ENCODE measurements at places on chromosomes 3 and 15.

DNA sequence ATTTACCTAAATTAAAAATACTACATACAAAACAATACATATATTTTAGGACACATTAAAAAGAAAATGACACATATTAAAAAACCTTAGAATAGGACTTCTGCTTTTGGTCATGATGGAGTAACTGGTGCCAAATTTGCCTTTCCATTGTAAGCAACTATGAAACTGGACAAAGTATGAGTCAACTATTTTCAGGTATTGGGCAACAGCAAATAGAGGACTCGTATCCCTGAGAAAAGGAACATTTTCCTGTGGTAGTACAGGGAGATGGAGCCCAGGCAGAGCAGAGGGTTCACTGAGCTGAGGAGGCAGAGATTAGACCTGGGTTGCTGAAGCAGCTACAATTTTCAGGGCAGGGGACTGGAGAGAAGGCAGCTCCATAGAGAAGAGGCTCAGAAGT, 14.7 kb downstream of the CCR1 start:
- DNase-seq = no peak

DNA sequence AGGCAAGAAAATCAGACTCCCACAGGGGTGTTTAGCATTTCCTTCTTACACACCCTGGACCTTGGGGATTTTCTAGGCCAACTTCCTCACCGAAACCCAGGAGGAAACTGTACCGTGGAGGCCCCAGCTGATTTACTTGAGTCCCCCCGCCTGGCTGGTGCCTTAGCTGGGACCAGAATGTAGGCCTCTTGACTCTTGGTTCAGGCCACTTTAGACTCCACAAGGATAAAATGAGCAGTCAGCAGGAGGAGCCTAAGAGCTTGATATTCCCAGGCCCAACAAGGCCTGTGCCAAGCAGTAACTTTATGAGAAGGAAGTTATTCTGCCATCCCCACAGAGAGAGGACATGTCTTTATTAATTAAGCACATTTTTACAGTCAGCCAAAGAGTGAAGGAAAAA, 4.6 kb upstream of the APBA2 start:
- no peak for DNase-seq

GRCh38 chr3:4856986-4857385, 122.3 kb upstream of the BHLHE40 start:
- DNase-seq = no peak

DNA sequence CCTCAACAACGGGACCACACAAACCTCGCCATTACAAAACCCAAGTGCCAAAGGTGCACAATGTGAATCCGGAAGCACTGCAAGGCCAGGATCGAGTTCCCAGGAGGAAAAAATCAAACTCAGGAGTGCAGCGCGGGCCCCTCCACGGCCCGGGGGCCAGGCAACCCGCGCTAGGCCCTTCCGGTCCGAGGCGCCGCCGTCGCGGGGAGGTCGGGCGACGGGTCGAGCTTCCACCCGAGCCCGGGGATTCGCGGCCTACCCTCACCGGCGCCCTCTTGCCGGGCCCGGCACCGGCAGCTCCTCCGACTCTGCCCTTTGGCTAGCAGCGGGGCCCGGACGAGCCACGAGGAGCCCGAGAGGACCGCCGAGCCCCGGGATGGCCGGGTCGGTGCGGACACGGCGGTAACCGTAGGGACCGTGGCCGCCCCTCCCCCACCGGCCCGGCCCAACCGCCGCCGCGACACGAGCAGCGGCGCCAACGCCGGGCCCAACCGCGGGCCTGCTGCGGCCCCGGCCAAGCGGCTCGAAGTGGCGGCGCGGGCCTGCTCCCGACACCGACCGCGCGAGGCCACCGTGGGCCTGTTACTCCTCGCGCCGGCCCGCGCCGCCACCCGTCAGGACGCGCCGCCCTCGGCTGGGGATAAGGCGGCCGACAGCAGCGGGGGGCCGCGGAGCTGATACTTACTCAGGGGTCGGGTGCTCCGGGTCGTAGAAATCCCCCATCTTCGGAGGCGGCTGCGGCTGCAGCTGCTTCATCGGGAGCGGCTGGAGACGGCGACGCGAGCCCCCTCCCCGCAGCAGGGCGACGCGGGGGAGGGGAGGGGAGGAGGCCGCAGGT, 525 bp downstream of the SETD2 start:
- peak; percentile 70 for DNase-seq

- no peak for DNase-seq
Observed at GRCh38 chr15:40282869-40283614, at the start of gene ANKRD63. ANKRD63 (minus strand) TSS chr15:40283064; CDS start chr15:40282586, 478 bp downstream.

DNA sequence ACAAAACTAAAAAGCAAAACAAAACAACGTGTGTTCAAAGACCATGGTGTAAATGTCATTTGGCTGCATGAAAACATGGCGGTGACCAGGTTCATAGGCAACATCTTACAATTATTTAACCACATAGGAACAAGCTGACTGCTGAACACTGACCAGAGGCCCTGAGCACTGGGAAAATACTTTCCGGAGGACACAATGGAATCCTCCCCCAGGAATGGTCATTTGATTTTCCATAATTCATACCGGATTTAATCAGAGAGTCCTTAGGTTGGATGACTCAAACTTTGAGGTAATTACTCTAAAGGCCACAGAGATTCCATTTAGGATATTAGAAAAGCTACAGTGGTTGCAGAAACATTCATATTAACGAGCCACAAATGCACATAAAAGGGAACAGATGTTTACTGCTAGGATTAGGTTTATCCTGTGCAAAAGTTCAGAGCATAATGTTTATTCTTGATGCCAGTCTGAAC, 254.7 kb downstream of the NR1D2 start:
- no peak for DNase-seq

- DNase-seq = no peak
Observed at GRCh38 chr15:65937054-65937453, 67.8 kb downstream of the RAB11A start.

GRCh38 chr3:197561926-197562325, 6.2 kb upstream of the BDH1 start:
- no peak for DNase-seq

DNA sequence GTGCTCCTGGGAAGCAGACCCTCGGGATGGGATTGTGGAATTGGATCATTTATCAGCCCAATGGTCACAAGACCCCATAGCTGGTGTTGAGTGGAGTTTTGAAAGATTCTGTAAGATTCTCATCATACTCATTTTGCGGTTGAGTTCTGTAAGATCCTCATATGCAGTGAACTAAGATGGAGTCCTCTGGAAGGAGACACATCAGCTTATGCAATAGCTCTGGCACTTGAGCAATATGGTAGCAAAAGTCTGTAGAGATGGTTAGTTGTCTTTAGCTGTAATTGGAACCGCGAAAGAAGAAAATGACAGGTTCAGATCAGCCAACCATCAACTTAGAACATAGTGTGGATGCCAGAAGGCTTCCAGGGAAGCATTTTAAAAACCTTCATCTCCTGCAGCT, 184.5 kb upstream of the TSC22D2 start:
- no peak for DNase-seq
